ENCODE measurements at places on chromosomes 5 and 9. TPM values are rescaled to one million over a fixed set of nuclear protein-coding genes. Genes with fewer than 3 reads are reported as not detected.

Gene PKN3
- 9.4 TPM for total RNA-seq

- DNase-seq = peak; percentile 5
These were observed 165.0 kb downstream of the FGF1 start for GRCh38 chr5:142520885-142521284.

GRCh38 chr5:63050916-63051315 lies 472.3 kb downstream of the LRRC70 start:
- DNase-seq = no peak

DNA sequence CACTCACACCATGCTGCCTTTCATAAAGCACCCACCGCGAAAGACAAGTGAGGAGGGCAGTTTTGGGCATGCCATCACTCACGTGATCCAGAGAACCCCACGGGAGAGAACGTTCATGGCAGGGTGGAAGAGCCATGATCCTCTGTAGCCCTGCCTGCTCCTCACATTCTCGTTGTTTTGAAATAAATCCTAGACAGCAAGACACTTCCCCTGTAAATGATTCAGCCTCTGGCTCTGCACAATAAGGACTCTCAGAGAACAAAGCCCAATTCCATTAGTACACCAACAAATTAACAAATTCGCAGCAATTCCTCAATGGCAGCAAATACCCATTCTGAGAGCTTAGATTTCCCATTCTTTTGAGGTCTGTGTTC lies 71.5 kb downstream of the WNK2 start:
- DNase-seq = no peak

- DNase-seq = no peak
These were observed 39.1 kb upstream of the CTNNAL1 start for GRCh38 chr9:109052416-109052815.

GRCh38 chr5:22372826-22373660 lies 480.1 kb downstream of the CDH12 start:
- DNase-seq = no peak

- DNase-seq = peak; percentile 58
These were observed 61.0 kb upstream of the TARS1 start for GRCh38 chr5:33379757-33380156.

Measured in PC-3 (cell line).